ENCODE measurements at places on chromosomes 16 and 17.

DNA sequence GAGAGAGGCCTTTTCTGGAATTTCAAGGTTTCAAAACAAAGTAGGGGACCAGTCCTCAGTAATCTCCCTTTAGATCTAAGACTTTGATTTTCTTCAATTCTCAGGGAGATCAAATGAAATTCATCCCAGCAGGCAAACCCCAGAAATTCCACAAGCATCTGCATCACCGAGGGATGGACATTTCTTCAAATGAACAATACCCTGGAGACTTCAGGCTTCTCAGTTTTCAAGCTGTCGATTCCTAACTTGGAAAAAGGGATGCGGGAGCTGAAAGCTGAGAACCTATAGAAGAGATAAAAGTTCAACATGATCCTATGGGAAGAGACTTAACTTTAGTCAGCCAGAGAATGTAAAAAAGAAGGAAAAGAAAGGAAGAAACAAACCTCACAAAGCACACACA lies 296.9 kb upstream of the CDH5 start:
- DNase-seq: no peak

DNA sequence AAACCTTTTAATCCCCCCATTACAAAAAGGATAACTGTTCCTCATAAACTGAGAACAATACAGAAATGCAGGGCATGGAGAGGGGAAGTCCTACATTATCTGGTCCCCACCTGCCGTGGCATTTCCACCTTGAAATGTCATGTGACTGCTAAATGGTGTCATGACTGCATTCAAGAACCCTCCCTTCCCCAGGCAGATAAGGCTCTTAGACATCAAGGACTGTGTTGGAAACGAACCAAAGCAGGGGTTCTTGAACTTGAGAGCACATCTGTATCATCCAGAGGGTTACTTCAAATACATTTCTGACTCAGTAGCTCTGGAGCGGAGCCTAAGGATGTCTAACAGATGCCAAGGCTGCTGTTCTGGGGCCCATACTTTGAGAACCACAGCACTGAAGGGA lies 18.4 kb downstream of the CMTM3 start:
- no peak for DNase-seq

- no peak for DNase-seq
These were observed 5.7 kb downstream of the ENGASE start for GRCh38 chr17:79080349-79080748.

GRCh38 chr16:47047524-47048203 lies 74.2 kb upstream of the DNAJA2 start:
- DNase-seq: no peak

GRCh38 chr16:89711601-89712273 lies 9.0 kb downstream of the VPS9D1 start:
- peak; percentile 42 for DNase-seq

- no peak for DNase-seq
These were observed 27.5 kb upstream of the RAB11FIP4 start for GRCh38 chr17:31364012-31364411.

GRCh38 chr16:23930791-23931190 lies 95.0 kb downstream of the PRKCB start:
- no peak for DNase-seq

- DNase-seq: no peak
These were observed 7.0 kb upstream of the CYB561 start for GRCh38 chr17:63452962-63453551.

- peak; percentile 84 for DNase-seq
These were observed 57.8 kb upstream of the TEX2 start for GRCh38 chr17:64320613-64321553.

- DNase-seq: no peak
These were observed 7.7 kb downstream of the BAIAP2 start for GRCh38 chr17:81042606-81043005.

DNA sequence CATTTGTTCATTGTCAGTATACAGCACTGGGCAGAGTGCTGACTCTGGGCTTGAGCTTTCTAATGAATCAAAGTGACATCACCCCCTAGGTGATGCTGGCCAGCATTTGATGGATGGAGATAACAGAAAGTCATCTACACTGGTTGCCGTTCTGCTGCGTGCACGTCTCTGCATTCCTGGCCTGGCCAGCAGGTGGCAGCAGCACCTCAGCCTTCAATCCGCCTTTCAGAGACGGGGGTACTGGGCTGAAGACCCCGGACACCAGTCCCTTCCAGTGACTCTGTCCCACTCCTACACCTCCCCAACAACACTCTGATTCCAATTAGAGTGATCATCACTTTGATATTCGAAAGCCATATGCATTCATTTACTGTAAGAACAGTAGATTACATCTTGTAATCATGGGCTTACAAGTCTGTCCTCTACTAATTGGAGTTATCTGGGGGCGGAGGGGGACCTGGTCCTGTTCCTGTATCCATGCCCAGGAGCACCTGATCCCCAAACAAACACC lies 6.0 kb downstream of the CPSF4L start:
- peak; percentile 43 for DNase-seq

- no peak for DNase-seq
These were observed 5.1 kb downstream of the GEMIN4 start for GRCh38 chr17:746783-747629.

DNA sequence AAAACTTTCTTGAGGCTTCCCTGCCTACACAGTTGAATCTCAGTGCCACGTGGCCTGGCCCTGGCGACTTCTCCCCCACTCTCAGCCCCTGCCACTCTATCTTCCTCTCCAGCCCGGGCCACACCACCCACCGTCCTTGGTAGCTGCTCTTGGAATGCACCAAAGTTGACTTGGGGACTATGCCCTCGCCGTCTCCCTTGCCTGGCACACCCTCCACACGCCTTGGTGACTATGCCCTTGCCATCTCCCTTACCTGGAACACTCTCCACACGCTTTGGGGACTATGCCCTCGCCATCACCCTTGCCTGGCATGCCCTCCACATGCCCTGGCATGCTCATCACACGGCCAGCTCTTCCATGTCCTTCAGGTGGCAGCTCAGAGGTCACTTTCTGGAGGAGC lies 15.5 kb upstream of the TVP23A start:
- no peak for DNase-seq

DNA sequence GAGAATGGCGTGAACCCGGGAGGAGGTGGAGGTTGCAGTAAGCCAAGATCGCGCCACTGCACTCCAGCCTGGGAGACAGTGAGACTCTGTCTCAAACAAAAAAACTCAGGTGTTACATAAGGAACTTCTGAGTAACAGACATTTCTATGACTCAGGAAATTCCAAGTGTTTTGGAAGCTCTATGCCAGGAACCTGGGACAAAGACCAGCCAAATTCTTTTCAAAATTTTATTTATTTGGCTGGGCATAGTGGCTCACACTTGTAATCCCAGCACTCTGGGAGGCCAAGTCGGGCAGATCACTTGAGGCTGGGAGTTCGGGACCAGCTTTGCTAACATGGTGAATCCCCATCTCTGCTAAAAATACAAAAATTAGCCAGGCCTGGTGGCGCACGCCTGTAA lies 5.2 kb upstream of the SH2B1 start:
- no peak for DNase-seq

- DNase-seq: peak; percentile 53
These were observed 25.6 kb downstream of the ABCC3 start for GRCh38 chr17:50660042-50660886.

- peak; percentile 13 for DNase-seq
These were observed 1.7 kb downstream of the SMARCE1 start for GRCh38 chr17:40645943-40646342.

DNA sequence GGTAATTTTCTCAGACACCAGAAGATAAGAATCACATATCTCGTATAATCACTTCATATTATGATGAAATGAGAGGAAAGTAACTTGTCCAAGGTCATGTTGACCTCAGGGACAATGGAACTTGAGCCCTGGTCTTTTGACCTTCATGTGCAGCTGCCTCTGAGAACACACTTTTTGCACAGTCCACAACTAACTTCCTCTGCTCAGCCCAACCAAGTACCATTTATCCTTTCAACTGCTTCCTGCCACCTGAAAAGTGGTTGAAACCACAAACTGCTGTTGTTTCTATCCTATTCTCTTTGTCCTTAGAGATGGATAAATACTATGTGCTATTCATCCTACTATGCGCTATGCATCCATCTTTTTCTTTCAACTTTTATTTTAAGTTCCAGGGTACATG lies 2.3 kb upstream of the CCL1 start:
- DNase-seq: no peak

GRCh38 chr17:19311421-19312215 lies 50.9 kb downstream of the B9D1 start:
- no peak for DNase-seq

DNA sequence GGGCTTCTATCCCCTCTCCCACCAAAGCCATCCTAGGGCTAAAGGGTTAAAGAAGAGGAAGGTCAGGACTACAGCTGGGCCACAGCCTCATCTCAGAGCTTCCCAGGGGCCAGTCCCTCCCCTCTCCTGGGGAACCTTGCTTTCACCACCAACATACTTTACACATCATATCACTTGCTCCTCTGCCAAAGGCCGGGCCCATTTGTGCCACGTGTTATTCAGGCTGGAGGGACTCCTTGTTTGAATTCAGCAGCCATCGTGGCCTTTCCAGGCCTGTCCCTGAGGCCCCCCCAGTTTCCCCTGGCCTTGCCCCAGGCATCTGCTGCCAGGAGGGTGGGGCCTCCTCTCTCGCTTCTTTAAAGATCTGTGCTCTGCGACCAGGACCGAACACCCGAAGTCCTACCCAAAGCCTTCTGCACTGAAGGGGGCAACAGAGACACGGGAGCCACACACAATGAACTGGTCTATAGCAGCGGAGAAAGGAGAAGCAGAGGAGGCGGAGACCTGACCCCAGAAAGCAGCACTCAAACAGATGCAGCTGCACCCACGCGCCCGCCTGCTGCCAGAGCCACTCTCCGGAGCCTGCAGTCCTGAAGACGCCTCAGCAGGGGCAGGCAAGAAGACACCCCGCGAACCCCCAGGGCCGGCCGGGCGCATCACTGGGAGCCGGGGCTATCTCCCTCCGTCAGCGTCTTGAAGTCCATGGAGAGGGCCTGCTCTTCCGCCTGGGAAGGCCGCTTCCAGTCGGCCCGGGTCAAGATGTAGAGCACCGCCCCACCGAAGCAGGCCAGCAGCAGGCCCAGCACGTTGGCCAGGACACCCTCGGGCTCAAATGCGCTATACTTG lies 12.1 kb downstream of the CYB561 start:
- peak; percentile 93 for DNase-seq

GRCh38 chr17:81684442-81684911 lies 666 bp downstream of the HGS start:
- DNase-seq: no peak

GRCh38 chr17:49343273-49343672 lies 18.8 kb downstream of the ZNF652 start:
- no peak for DNase-seq

DNA sequence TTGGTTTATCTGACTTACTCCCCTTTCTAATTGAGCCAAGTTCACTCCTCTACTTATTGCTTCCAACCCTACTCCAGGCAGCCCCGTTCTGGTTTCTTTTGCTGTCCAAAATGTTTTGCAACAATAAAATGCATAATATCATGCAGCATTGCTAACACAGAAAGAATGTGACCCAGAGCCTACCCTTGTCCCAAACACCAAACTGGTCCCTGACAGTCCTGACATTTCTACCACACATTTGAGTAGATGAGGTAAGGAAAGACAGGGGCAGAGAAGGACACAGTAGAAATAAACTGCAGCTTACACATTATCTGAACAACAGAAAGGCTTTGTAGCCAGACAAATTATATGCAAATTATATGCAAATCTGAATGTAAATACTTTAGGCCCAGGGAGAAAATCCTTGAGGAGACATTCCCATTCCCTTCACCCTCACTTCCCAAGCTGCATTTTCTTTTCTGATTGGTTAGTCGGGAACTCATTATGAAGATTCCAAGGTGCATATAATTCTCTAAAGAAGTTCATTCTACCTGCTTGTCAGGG lies 31.6 kb downstream of the SOX9 start:
- DNase-seq: peak; percentile 17

DNA sequence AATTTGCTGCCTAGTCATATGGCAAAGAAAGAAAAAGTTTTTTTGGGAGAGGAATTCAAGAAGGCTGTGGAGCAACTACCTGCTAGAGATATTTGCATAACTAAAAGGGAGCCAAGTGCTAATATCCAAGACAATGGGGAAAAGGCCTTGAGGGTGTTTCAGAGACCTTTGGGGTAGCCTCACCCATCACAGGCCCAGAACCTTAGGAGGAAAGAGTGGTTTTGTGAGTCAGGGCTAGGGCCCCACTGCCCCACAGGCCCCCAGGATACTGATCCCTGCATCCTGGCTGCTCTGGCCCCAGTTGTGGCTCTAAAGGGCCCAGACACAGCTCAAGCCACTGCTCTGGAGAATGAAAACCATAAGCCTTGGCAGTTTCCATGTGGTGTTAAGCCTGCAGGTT lies 41.9 kb upstream of the SDK2 start:
- no peak for DNase-seq

GRCh38 chr17:7636163-7636562 lies 6.2 kb downstream of the SHBG start:
- no peak for DNase-seq

DNA sequence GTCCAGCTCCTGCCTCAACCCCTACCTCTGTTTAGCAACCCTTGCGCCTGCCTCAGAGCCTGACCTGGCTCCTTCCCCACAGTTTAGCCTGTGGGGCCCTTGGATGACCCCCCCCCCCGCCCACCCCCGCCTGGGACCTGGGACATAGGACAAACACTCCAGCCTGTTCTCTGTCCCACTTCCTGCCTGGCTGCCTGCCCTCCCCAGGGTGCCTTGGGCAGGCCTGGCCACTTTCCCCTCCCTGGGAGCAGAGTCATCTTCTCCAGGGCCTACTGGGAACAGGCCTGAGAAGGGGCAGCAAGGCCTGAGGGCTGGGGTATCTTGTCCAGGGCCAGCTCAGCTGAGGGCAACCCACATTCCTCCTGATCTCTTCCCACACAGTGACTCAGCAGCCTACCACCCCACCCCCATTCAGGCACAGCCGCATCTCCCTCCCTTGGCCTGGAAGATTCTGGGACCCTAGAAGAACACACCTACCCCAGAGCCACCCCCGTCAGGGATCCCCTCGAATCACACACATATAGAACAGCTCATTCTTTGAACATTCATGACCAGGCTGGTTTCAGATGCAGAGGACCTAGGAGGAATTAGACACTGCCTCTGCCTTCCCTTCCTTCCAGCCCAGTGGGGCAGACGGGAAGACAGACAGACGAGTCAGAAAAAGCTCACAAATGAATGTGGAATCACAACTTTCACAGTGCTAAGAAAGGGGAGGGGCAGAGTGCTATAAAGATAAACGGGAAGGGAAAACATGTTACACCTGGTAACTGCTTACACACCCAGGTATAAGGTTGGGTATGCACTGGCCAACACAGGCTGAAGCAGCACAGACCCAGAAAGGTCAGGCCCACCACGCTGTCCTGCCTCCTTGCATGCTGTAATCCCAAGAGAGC lies 6.0 kb downstream of the FHOD1 start:
- DNase-seq: peak; percentile 91

GRCh38 chr17:79533116-79533515 lies 77.7 kb downstream of the RBFOX3 start:
- DNase-seq: no peak

DNA sequence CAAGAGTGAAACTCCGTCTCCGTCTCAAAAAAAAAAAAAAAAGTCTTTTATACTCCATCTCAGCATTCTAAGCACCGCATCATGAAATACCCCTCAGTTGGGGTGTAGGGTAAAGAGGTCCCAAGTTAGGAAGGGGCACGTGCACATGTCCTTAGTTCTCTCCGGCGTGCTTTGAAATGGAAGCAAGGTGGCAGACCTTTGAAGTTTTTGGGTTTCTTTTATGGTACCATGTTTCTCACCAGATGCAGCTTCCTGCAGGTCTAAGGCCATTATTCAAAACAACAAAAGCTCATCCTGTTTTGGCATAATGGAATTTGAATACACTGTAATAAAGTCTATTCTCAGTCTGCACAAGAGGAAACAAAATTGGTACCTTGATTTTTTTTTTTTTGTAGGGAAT lies 9.6 kb downstream of the EMC8 start:
- no peak for DNase-seq

GRCh38 chr17:74822939-74823367 lies 36.7 kb downstream of the GRIN2C start:
- DNase-seq: no peak

Data from fibroblast of villous mesenchyme (primary cell).